ENCODE measurements at places on chromosomes 13 and 19.
A peak's percentile ranks its signal among the peaks of the same experiment; 100 is the strongest.

DNA sequence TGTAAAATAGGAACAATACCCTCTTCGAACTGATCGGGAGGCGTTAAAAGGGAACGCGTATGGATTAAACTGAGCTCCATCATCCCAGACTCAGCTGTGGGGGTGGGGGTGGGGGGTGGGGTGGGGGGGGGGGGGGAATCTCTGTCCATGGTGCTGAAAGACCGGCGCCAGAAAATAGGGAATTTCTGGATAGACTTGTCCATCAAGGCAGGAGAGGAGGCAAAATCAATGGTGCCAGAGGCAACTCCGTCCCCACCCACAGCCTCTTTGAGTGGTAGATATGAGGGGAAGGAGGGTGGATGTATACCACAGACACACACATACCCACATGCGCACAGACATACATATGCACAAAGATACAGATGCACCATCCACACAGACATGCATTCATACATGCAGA is 37.4 kb downstream of the ZNF787 start:
- no peak for DNase-seq

GRCh38 chr19:46373491-46374359 is 26.8 kb downstream of the PPP5C start:
- peak; percentile 93 for DNase-seq

DNA sequence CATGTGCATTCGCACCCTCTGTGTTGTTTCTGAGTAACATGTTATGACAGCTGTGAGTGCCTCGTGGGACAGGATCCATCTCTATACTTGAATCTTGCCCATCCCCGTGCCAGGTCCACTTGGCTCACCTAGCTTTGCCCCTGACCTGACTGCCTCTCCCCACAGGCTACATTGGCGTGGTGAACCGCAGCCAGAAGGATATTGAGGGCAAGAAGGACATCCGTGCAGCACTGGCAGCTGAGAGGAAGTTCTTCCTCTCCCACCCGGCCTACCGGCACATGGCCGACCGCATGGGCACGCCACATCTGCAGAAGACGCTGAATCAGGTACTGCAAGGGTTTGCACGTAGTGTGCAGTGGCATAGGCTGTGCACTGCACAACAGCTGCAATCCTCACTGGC is 53.2 kb downstream of the TMED1 start:
- DNase-seq = no peak

DNA sequence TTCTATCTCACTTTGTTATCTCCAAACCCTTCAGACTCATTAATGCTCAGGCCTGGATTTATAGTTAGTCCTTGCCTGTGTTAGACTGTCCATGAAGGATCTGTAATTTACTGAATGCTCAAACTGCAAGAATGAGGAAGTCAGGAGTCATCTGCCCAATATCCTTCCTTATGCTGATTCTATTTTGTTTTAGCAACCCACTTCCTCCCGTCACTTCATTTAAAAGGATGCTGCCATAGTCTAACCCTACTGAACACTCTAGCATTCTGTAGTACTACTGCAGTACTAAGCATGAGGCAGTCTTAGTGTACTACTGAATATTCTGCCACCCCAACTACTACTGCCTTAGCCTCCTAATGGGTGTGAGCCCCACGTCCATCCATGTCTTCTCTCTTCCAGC is 1.5 kb downstream of the FCAR start:
- DNase-seq = no peak

DNA sequence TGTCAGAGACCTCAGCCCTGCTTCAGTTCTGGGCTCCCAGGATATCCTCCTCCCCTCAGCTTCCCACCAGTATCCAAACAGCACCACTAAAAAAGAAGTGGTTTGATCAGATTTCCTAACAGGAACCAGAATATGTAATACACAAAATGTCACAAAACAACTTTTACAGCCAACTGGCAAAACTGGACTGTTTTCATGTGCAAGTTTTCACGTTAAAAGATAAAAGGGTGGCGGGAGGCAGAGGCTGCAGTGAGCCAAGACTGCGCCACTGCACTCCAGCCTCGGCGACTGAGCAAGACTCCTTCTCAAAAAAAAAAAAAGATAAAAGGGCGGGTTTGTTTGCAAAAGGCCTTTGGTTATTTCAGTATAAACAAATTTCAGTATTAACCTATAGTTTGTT is 13.1 kb downstream of the PCID2 start:
- DNase-seq = no peak

DNA sequence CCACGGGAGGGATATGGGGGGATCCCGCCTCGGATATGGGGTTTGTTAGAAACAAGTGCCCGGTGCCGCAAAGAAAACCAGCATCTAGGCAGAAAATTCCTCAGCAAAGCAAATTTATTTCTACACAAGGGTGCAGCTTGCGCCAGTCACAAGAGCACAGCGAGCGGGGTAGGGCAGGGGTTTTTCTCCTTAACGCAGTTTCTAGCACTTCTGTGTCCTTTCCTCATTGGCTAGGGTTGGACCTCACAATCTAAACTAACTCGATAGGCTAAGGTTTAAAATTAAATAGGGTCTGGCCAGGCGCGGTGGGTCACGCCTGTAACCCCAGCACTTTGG is 595 bp downstream of the ZNF440 start:
- DNase-seq = no peak

DNA sequence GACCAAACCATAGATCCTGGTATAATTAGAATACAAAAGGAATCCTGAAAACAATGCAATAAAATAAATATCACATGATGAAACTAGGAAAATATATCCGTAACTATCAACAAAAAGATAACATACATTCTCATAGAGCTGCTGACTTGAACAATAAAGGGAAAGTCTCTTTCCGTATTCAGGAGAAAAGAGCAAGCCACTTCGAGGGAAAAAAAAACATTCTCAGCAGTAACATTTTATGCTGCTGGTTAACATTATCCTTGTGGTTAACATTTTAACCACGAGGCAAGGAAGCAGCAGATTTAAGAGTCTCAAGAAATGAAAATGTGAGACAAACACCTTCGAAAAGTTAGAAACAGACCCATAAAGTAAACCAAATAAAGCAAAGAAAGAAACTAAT is 25.8 kb downstream of the NALCN start:
- DNase-seq = no peak

DNA sequence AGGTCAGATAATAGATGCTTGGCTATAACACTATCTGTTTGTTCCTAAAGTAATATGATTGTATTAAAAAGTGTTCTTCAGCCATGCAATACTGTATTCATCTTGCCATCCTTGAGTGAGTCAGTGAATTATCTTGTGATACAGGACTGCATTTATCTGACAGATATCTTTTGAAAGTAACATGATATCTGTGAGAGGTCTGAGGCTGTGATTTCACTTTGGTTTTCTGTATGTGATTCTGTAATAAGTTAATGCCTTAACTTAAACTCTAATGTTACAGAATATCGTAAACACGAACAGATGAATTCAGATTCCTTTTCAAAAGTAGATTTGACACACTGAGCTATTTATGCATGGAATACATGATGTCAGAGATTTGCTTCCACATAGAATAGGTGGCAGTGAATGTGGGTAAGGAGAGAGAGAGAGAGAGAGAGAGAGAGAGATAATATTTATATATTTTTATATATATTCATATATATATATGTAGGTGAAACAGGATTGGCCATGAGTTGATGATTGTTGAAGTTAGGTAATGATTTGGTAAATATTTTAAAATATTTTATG is 97.9 kb upstream of the RNF113B start:
- DNase-seq = no peak

DNA sequence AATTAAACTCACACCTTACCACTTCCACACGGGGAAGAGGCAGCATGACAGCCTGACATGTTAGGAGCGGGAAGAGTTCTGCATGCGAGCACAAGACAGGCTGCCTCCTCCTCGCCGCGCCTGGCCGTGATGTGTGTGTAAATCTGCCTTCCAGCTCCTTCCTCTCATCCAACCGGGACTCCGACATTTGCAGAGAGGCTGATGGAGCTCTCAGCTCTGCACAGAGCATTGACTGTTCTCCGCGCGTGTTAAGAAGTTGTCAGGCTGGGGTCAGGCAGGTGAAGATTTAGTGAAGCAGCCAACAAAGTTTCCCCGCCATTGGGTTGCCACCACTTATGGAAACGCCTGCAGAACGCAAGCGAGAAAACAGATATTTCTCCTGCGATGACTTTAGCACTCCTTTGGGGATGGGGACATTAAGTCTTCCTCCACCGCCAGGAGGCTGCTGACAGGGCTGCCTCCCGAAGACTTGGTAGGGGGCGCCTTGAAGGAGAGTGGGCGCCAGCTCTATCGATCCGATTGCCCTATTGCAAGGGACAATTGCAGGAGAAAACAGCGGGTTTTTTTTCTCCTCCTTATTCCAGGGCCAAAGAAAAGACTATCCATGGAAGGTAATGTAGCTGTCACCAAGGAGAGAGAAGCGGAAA is 213.9 kb upstream of the TSHZ3 start:
- DNase-seq = no peak

DNA sequence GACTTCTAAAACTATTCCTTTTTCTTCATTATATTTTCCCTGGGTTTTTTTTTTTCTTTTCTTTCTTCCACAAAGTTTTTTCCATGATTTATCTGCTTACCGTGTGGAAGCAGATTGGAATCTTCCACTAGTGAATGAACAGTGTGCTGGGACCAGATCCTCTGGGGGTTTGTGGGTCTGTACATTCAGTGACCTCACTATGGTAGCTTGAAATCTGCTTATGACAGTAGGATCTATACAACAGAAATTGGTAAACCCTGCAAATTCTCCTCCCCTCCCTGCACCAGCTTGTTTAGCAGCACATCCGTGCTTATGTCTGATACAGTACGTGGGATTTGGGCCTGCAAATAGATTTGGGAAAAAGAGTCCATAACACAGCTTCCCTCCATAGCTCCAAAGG is 26.0 kb upstream of the MAB21L1 start:
- no peak for DNase-seq

GRCh38 chr19:19406878-19407632 is 1.6 kb downstream of the GATAD2A start:
- DNase-seq = no peak

DNA sequence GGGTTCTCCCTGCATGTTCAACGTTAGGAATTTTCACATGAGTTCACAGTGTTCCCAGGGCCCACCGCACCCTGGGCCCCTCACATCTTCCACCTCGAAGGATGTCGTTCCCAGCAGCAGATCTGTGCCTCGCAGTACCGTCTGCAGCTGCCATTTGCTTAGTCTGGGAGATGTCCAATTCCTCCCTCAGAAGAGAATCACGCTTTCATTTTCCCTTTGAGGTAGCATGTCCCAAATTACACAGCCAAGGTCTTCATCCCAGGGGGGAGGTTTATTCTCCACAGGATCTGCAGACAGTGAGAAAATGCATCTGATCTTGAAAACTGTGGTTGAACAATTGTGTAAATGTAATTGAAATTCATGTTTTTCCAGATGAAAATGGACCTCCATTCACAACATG is 150.2 kb downstream of the DCT start:
- no peak for DNase-seq

DNA sequence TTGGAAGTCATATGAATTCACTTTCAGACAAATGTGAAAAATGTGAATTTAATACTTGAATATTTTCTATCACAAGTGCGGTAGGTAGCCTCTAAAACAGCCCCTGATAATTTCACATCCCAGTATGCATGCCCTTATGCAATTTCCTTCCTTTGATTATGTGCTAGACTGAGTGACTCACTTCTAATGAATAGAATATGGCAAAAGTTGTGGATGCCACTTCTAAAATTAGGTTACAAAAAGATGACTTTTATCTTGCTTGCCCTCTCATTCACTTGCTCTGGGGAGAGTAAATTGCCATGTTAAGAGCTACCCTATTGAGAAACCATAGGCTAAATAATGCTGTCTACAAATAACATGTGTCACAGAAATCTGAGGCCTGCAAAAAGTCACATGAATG is 402.5 kb upstream of the PCDH9 start:
- no peak for DNase-seq

GRCh38 chr19:6693681-6694080 is 23.7 kb upstream of the TNFSF14 start:
- DNase-seq = peak; percentile 42

DNA sequence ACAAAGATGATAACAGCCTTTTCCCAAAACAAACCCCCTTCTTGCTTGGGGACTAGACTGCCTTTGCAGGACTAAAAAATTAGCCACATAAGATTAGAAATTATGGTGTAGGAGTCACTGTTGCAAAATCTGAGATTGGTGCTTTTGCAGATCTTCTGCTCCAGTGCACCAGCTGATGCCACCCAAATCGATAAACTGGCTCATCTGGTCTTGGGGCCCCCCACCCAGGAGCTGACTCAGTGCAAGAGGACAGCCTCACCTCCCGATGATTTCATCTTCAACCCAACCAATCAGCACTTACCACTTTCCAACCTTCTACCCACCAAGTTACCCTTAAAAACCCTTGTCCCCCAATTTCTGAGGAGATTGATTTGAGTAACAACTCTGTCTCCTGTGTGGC is 47.1 kb upstream of the PEPD start:
- no peak for DNase-seq

DNA sequence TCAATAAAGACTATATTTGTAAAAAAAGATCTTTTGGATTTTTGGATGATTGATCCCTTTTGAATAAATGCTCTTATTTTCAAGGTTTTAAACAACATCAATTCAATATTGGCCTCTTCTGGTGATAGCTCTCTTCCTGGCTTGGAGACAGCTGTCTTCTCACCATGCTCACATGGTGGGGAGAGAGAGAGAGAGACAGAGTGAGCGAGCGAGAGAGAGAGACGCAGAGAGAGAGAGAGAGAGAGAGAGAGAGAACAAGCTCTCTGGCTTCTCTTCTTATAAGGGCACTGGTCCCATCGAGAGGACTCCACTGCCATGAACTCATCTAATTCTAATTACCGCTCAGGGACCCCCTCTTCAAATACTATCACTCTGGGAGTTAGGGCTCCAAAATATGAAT is 32.1 kb upstream of the FARP1 start:
- no peak for DNase-seq

DNA sequence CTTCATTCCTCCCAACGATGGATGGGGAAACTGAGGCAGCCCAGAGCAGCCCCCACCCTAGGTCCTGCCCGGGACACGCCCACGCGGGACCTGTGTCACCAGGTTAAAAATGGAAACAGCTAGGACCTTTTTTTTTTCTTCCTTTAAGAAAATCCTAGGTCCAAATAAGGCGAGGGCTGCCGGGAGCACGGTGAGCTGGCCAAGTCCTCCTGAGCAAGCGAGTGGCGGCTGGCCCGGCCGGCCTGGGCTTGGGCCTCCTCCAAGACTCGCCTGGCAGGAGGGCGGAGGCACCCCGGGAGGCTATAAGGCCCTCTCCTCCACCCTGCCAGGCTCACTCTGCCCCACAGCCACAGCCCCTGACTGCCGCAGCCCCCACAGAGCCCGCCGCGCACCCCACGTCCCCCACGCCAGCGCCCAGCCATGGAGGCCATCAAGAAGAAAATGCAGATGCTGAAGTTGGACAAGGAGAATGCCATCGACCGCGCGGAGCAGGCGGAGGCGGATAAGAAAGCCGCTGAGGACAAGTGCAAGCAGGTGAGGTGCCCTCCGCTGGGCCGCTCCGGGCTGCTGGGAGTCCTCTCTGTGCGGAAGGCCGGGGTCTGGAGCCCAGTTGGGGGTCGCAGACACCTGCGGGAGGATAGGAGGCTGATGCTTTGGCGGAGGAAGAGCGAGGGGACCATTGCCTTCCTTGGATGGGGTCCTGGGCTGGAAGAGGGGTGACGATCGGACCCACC is 8.9 kb upstream of the TPM4 start:
- no peak for DNase-seq

- DNase-seq = no peak
These were observed 754 bp downstream of the DNAJB1 start for GRCh38 chr19:14517446-14517839.
